ENCODE measurements at places on chromosomes 5 and 9. TPM values are rescaled to one million over a fixed set of nuclear protein-coding genes. Genes with fewer than 3 reads are reported as not detected.

Gene OR1Q1
- not detected for total RNA-seq

Gene FUT7
- total RNA-seq, result 2.5 TPM

- no peaks in the 10 kb centered on the region for H3K27me3 ChIP-seq
- H3K4me1 ChIP-seq, result no peaks in the 10 kb centered on the region
- H3K27ac ChIP-seq, result no peak overlapping the region
- no peaks in the 10 kb centered on the region for H3K36me3 ChIP-seq
Measured at GRCh38 chr5:78927657-78928282, 57.3 kb downstream of the ARSB start.

DNA sequence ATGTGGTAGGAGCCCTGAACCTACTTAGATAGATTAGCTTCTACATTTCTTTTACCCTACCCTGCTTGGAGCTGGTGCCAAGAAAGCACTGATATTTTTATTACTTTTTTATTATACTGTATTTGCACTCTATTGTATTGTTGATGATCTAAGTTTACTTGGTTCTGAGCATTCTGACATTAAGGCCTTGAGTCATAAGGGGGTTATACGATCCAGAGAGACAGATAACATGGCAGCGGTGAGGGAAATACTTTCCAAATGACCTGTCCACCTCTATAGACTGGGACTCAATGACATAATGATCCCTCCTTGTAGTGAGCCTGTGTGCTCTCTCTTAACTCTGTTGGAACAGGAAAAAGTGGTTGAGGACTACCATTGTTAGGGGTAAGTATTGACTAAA lies 176.3 kb downstream of the MAN2A1 start:
- no peak overlapping the region for H3K27ac ChIP-seq
- peaks cover 17% of the 10 kb centered on the region for H3K4me1 ChIP-seq
- DNase-seq, result no peak
- H3K36me3 ChIP-seq, result peaks cover 55% of the 10 kb centered on the region
- no peaks in the 10 kb centered on the region for H3K27me3 ChIP-seq

DNA sequence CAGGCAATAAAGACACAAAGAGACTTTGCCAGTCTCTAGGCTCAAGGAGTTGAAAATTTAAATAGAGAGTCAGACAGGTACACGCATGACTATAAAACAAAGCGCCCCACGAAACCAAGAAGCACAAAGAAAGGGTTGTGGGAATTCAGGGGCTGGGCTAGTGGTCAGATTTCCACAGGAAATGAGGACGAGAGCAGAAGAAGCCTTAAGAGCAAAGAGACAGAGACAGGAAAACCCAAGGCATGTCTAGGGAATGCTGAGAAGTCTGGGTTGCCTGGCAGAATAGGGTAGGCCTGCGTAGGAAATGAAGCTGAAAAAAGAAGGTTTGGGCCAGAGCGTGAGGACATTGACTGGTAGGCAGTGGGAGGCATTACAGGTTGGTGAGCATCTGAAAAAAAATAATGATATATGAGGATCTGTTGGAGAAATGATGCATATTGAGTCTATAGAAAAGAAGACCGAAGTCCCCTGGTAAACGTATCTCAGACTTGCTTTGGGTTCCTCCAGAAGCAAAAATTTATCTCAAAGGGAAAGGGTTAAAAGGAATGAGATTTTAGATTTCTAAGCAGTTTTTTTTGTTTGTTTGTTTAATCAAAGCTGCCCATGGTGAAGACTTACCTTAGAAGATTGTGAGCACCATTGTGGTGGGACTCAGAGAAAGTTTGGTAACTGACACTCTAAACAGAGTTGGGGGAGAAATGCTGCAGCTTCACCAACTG lies 51.8 kb downstream of the SLC1A3 start:
- no peak overlapping the region for H3K4me3 ChIP-seq
- no peak for DNase-seq
- H3K4me1 ChIP-seq, result peaks cover 2% of the 10 kb centered on the region
- no peaks in the 10 kb centered on the region for H3K36me3 ChIP-seq
- no peak overlapping the region for H3K27ac ChIP-seq
